ENCODE measurements at places on chromosomes 3 and 15.

- no peak for DNase-seq
Observed at GRCh38 chr3:122979211-122979610, 48.4 kb downstream of the SEMA5B start.

DNA sequence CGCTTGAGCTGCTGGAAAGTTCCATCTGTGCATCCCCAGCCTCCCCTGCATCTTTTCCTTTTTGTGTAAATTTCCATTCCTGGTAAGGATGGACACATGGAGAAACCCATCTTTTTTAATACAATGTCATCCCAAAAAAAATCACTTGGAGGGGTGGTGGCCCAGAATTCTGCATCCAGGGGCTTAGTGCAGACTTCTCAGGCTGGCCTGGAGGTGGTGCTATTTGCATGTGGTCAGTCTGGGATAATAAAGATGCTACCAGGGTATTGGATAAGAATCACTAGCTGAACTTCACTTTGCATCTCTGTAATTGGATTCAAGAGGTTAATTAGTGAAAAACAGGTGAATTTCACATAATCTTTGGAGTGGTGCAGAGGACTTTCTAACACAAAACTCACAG lies 1.8 kb upstream of the ZSCAN2 start:
- DNase-seq, result no peak

GRCh38 chr3:50123394-50124051 lies 31.6 kb upstream of the SEMA3F start:
- no peak for DNase-seq

- DNase-seq, result no peak
Observed at GRCh38 chr3:160911411-160911810, 155.4 kb downstream of the PPM1L start.

DNA sequence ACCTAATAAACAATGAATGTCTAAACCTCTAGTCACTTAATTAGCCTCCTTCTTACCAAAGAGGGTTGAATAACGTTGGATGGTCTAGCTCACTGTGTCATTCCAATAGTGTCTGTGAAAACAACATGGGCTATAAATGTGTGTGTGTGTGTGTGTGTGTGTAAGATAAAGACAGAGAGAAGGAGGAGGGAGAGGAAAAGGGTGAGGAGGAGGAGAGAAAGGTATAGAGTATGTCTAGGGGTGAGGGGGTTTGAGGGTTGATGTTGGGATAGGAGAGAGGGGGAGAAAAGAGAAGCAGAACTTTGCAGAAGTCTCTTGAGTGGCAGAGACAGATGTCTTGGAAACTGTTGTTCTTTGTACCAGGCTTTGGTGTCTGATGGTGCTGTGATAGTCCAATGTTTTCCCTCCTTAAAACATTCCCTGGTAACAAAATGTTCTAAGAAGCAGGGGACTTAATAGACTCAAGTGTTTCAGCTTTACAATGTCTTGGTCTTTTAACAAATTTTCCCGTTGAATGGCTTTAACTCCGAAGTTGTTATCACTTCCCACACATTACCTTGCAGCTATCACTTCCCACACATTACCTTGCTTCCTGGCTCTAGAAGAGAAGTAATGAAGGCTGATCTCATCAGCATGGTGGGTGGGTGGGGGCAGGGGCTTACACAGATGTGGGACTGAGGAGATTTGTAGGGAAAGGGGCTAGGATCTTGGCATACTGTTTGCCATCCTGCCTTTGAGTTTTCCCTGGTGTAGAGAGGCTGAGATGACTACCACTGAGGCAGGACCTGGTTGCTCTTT lies 57.8 kb upstream of the ETV5 start:
- no peak for DNase-seq

DNA sequence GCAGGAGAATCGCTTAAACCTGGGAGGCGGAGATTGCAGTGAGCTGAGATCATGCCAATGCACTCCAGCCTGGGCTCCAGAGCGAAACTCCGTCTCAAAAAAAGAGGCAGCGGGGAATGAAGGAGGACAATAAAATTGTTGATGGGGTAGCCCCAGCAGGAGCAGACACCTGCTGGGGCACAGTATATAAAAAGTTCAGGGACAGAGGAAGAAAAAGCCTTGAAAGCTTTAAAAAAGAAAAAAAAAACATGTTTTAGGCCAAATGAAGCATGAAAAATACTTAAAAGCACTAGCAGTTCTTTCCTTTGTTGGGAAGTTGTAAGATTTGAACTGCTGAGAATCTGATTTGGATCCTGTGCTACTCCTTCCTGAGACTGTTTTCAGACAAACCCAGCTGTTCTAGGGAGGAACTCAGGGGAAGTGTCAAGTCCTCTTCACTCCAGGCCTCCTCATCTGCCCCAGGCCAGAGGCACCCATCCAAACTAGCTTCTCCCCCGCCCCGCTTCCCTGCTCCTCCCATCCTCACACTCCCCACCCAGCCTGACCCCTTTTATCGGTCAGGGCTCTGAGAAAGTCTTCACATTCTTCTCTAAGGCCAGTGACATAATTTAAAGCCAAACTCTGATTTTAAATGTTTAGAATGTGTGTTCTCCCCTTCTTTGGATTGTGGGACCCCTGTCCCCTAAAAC lies 4.9 kb downstream of the IL17RD start:
- DNase-seq, result no peak

DNA sequence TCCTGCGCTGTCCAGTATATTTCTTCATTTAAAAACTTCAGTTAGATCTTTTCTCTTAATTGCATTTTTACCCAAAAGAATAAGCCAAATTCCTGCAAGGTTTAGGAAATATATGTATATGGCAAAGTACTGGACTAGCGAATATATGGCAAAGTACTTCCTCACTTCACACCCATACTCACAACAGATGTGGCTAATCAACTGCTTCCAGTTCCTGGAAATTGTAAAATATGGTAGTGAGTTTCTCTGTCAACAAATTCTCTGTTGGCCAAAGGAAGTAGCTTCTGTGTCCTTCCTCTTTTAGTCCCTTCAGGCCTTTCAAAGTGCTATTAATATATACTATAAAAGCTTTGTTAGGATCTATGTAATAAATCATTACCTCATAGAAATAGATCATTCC lies 22.0 kb downstream of the GPR15 start:
- no peak for DNase-seq

DNA sequence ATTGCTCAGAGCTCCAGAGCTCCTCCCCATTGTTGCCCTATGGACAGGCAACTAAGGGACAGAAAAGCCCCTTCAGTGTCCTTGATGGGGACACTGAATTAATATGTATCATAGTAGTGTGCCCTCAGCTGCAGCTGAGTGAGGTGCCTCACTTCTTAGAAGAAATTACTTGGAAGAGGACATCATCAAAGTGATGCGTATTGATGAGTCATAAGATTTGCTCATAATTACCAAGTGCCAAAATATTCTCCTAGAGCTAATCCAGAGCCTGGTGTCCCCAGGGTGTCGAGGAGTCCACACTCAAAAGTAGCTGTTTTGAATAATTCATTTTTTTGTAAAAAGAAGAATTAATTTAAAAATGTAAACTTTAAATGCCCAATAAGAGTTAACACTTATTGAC lies 200.7 kb upstream of the SEMA6D start:
- DNase-seq, result no peak
